Activated T-helper 9 cell treated with anti-CD3 and anti-CD28 coated beads, Interleukin-2, amount 50 U/mL, for 16 hours (primary cell): ENCODE measurements at places on chromosomes 2 and 18.

DNA sequence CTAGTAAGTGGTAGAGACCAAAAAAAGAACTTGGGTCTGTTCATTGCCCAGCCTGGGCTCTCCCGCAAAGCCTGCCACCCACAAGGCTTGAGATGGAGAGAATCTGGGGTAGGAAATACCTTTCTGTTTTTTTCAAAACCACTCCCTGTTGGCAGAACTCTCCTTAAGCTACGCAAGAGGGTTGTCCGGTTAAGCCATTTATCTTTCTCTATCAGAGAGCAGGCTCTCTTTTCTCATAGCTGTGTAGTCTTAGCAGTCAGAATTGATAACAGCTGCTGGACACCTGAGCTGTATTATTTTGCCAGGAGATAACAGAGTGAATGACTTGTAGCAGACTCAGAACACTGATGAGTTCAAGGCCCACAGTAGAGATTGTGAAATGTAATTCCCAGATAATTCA lies 1088.1 kb downstream of the TSN start:
- no peak for DNase-seq

DNA sequence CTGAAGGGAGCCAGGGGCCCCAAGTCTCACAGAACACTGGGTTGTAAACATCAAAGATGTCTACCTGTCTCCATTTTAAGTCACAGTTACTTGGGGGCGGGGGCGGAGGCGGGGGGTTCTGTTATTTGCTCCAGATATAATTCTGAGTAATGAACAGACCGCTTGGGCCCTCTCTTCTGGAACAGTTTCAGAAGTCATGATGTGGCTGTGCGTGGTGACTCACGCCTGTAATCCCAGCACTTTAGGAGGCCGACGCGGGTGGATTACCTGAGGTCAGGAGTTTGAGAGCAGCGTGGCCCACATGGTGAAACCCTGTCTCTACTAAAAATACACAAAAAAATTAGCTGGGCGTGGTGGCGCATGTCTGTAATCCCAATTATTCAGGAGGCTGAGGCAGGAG lies 157.9 kb upstream of the APCDD1 start:
- DNase-seq: no peak

- DNase-seq: no peak
Observed at GRCh38 chr2:38690499-38691420, 24.8 kb downstream of the GALM start.

GRCh38 chr18:9901377-9901776 lies 12.4 kb upstream of the VAPA start:
- DNase-seq: no peak

DNA sequence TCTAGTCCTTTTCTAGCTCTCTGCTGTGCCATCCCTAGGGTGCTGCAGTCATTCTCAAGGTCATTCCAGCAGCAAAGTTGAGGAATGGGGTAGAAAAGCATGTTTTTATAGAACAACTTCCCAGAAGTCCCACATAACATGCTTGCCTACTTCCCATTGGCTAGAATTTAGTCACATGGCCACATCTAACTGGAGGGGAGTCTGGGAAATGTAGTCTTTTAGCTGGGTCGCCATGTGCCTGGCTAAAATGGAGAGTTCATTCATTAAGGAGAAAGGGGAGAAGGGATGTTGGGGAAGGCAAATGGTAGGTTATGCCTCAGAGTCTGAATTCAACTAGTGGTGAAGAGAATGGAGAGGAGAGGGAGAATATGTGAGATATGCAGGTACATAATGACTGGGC lies 85.7 kb downstream of the SLC4A3 start:
- no peak for DNase-seq

GRCh38 chr18:77056344-77057005 lies 76.1 kb downstream of the MBP start:
- no peak for DNase-seq
